ENCODE measurements at places on chromosomes 3 and 15.

DNA sequence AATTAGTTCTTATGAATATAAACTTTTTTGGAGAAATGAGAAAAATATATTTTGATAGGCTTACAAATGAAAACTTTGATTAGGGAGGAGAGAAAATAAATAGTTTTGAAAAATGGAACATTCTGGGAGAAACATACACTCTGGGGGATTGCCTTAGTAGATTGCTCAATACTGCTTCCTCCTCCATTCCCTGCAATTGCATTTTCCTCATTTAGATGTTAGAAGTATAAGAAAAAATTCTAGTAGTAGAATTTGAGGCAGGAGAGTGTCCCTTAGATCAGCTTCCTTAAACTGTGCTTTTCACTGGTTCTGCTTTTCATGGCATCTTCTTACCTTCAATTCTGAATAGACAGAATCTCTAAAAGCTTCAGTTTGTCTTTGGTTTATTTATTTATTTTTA, 46.2 kb upstream of the CTDSPL2 start:
- no peak for DNase-seq

GRCh38 chr3:176633511-176633910, 563.8 kb downstream of the TBL1XR1 start:
- peak; percentile 63 for DNase-seq

- DNase-seq, result no peak
Measured at GRCh38 chr3:30505866-30506520, 100.4 kb upstream of the TGFBR2 start.

GRCh38 chr3:13857702-13858380, 22.0 kb downstream of the WNT7A start:
- no peak for DNase-seq

DNA sequence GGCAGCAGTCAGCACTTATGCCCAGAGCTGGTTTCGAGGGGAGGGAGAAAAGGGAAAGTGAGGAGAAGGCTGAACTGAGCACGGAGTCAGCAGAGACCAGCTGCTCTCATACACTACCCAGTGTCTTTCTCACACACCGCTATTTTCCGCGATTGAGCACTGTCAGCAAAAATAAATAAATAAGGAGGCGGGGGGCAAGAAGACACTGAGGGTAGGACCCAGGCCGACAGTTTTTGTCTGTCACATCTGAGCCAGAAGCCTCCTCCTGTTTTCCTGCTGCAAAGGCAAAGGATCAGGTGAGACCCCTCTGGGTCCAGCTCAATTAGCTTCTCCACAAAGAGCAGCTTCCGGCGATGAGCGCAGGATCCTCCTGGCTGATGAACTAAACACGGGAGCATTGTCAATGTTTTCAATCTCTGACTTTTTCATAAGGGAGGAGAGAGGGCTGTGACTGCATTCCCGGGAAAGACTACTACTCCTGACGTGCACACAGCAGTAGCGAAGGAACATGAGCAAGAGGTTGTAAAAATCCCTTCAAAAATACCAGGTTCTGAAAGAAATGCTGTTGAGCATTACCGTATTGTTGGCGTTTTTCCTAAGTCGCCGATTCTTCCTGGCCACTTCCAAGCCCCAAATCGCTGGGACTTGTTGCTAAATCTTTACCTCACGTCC, 1.3 kb downstream of the FRMD5 start:
- DNase-seq, result peak; percentile 68

DNA sequence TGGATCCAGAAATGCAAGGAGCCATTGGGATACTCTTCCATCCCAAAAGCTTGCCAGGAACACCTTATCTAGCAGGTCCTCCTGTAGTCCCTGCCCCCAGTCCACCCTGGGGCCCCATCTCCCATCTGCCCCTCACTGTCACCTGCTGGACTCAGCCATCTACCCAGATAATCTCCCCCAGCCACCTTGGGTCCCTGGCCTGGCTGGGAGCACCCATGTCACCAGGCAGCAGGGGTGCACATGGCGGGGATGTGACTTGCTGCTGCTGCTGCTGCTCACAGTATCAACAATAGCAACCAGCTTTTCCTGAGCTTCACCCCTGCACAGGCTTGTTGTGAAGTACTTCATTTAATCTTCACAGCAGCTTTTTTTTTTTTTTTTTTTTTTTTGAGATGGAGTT, 12.6 kb downstream of the PTH1R start:
- DNase-seq, result no peak

Data from GM23338 (cell line).